ENCODE measurements at places on chromosomes 12 and 14.

- no peak for DNase-seq
These were observed 118.5 kb downstream of the ADCK1 start for GRCh38 chr14:77918448-77918847.

GRCh38 chr14:22391908-22392565, 197.0 kb downstream of the DAD1 start:
- no peak for DNase-seq

- no peak for DNase-seq
These were observed 4.6 kb downstream of the FAM177A1 start for GRCh38 chr14:35050652-35051051.

DNA sequence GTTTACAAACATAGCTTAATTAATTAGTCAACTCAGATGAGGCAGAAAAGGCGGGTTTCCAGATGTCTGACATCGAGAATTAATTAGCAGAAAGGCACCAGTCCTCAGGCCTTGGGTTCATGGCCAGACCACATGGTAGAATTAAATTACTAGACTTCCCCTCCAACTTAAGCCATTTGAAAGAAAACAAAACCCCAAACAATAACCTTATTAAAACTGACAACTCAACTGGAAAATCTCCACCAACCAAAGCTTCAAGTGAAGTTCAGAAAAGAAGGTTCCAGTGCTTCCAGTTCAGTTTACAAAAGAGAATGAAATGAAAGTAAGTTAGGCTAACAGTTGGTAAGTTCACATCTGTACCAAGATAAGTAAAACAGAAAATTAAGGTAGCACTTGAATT, 349.5 kb downstream of the GRIN2B start:
- DNase-seq = no peak

DNA sequence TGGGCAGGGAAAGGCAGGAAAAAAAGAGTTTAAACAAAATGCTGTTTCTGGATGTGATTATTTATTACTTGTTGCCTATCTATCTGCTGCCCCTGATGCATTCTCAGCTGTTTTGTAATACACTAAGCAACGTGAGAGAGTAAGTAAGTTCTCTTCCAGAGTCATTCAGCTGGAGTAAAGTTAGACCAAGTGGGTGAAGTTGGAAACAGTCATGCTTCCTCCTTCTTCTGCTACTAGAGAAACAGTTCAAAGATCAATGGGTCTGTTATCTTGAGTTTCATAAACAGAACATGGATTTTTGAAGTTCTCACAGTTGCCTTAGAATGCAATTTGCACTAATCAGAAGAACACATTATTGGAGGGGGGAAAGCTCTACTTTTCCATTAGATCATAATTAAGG, 279.3 kb downstream of the EGLN3 start:
- DNase-seq = no peak

Measured in activated CD4-positive, alpha-beta T cell treated with anti-CD3 and anti-CD28 coated beads, Interleukin-2, amount 50 U/mL, for 24 hours (primary cell).